Activated T-helper 1 cell treated with Interleukin-2 at 50 U/mL for 16 hours (primary cell): ENCODE measurements at places on chromosomes 5 and 9.

- no peak for DNase-seq
Observed at GRCh38 chr5:43358301-43358700, 45.1 kb upstream of the HMGCS1 start.

GRCh38 chr5:37724395-37725125 is 115.3 kb downstream of the GDNF start:
- no peak for DNase-seq

DNA sequence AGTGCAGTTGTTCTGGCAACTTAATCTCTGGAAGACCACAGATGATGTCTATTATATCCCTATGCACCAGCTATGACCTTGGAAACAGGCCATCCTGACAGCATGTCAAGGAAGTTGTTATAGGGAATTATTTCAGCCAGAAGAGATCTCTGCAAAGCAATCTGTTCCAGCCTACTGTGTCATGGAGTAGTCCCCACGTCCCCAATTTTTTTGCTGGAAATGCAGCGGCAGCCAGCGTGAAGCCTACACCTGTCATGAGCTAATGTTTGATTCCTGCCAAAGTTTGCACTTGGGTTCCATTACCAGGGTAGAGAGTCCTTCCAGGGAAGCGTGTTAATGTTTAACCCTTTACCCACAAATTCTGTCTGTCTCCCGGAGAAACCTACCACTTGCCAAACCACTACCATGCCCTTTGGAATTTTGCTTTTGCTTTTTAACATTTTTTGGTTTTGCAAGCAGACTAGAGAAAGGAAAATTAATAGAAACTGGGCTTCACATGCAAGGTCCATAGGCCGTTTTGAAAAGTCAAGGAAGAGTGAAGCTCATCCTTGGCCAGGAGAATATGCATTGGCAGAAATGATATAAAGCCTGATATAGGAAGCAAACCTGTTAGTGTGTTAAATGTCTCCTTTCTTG is 174.9 kb upstream of the SPRY4 start:
- no peak for DNase-seq

- DNase-seq = no peak
Observed at GRCh38 chr9:125626187-125626586, 80.8 kb downstream of the MAPKAP1 start.
